T-helper 17 cell (primary cell): ENCODE measurements at places on chromosomes 3 and 15. TPM values are rescaled to one million over a fixed set of nuclear protein-coding genes. Genes with fewer than 3 reads are reported as not detected.

DNA sequence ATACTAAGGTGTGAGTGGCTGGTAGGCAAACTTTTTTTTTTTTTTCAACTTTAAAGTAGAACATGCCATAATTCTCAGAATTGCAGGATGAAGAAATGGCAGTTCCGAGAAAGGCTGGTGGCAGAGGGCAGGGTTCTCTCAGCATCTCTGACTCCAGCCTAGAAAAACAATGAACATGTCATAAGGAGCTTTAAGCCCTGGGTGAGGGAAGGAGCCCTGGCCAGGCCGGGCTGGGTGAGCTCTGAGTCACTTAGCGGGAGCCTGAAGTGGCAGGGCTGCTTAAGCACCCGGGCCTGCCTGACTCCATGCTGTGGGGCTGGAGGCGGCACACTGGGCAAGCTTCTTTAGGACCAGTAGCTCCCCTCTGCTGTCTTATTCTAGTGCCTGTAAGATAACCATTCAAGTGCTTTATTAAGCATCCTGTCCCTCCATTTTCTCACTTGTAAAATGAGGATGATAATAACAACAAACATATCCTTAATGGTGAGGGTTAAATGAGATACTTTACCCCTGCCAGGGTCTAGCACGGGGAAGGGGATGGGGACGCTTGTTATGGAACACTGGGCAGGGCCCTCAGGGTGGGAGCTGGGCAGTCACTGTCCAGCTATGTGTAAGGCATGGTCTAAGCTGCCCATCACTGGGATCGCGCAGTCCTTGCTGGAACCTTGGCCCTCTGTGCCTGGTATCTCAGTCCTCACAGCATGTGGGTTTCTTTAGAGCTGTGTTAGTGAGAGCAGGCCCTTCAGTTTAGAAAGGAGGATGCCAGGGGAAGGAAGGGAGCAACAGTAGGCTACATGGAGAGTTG is 18.4 kb downstream of the SMAD6 start:
- DNase-seq = no peak

DNA sequence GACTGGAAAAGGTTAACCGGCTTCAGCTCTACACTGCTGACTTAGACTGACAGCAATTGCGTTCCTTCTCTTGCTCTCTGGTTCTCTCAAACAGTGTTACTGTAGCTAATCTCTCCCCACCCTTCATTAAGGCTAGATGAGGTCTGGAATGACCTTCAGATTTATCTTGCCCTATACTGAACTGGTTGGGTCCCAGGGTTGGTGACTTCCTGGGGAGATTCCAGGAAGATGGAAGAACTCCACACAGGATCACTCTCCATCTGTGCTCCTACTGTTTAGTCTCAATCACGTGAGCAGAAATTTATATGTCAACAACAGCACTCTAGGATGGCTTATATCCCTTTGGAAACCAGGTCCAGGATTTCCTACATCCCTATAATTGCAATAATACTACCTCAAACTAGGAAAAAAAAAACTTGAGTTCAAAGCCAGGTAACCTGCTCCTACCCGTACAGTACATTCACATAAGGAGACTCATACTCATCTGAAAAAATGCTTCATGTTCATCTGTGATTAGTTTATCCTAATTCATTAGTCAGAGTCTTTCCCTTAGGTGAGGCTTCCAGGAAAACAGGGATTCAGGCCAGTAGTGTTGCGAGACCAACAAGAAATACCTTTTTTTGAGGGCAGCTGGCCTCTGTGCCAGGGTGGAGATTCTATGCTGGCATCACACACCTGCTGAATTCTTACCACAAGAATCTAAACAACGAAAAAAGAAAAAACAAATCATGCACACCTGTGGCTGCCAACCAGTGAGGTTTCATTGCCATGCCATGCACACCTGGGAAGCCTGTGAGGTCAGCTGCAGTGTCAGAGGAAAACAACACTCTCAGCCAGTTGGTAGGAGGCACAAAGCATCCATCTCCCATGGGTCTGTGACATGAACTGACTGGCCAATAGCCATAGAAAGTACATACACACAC is 297.3 kb downstream of the MECOM start:
- no peak for DNase-seq

DNA sequence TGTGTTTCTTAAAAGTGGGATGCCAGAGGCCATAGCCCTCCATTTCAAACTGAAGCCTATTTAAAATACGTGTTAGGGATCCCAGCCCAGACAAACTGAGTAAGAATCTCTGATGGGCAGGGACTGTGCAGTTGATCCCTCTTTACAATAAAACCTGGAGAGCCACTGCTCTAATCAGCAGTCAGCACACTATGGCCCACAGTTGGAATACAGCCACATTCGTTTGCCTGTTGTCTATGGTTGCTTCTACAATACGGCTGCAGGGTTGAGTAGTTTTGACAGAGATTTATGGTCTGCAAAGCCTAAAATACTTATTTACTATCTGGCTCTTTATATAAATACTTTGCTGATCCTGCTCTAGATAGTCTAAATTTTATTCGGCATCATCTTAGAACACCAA is 32.4 kb downstream of the TJP1 start:
- DNase-seq = no peak

- DNase-seq = no peak
Measured at GRCh38 chr3:149548669-149549065, 74.2 kb downstream of the TM4SF4 start.

Gene NRG4
- not detected for total RNA-seq

GRCh38 chr15:37217567-37217966 is 117.2 kb upstream of the MEIS2 start:
- no peak for DNase-seq

Gene ERC2
- total RNA-seq = not detected

DNA sequence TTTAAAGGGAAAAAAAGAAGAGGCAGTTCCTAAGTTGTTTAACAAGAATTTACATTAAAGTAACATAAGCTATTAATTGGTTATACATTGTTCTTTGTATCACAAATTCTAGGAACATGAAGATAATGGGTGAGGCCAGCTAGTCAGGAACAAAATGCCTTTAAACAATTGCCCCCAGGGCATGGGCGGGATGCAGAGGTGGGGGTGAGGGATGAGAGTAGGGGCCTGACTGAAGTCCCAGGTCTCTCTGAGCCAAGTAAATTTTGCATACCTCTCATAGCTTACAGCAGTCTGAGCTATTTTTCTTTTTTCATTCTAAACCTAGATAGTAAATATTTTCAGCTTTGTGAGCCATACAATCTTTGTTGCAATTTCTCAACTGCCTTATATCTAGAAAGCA is 77.8 kb upstream of the RNU6-1 start:
- DNase-seq = no peak

GRCh38 chr15:100107606-100108225 is 234.1 kb downstream of the ADAMTS17 start:
- no peak for DNase-seq

- no peak for DNase-seq
Measured at GRCh38 chr3:52210550-52211046, 12.6 kb downstream of the ALAS1 start.

- no peak for DNase-seq
Measured at GRCh38 chr3:194938845-194939531, 253.3 kb downstream of the FAM43A start.

GRCh38 chr3:136788154-136788553 is 30.8 kb upstream of the SLC35G2 start:
- DNase-seq = no peak

DNA sequence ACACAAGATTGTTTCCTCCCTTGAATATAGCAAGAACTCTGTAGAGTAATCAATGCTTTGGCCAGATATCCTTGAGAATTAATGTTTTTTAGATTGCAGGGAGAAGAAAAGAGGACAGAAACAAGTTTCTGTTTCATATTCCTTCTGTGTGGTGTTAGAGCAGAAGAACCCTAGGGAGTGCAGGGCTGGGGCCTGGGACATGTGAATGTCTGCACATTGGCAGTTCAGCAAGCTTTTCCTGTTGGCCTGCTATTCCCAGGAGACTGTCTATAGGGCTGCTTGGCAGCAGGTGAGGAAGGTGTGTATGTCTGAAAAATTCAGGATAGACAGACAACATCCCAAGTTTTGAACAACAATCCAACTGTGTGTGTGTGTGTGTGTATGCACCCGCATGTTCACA is 13.6 kb upstream of the CNBP start:
- no peak for DNase-seq

DNA sequence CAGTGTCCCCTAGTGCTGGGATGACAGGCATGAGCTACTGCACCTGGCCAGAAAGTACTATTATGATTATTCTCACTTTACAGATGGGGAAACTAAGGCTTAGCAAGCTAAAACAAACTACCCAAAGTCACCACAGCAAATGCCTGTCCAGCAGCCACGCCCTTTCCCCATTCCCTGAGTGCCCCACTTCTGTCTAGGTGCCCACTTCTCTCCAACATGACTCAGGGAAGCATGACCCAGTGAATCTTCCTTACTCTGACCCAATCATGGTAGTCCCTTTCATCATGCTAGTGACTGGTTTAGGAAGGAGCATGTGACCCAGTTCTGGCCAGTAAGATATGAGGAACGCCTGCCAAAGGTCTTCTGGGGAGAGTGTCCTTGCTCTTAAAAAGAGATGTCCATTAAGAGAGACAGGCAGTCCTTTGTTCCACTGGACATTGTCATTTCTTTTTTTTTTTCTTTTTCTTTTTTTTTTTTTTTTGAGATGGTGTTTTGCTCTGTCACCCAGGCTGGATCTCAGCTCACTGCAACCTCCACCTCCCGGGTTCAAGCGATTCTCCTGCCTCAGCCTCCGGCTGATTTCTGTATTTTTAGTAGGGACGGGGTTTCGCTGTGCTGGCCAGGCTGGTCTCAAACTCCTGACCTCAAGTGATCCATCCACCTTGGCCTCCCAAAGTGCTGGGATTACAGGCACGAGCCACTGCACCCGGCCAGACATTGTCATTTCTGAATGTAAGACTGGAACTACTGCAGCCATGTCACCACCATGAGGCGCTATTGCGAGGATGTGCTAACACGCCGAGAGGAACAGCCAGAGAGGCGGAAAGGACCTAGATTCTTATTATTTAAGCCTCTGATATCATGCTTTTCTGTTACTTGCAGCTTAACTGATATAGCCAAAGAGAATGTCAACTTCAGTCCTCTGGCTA is 19.8 kb downstream of the MEGF11 start:
- no peak for DNase-seq

- DNase-seq = no peak
Measured at GRCh38 chr3:101848326-101848725, 988 bp upstream of the NFKBIZ start.

Gene C3orf80
- total RNA-seq = not detected
